ENCODE measurements at places on chromosomes 12 and 14.

DNA sequence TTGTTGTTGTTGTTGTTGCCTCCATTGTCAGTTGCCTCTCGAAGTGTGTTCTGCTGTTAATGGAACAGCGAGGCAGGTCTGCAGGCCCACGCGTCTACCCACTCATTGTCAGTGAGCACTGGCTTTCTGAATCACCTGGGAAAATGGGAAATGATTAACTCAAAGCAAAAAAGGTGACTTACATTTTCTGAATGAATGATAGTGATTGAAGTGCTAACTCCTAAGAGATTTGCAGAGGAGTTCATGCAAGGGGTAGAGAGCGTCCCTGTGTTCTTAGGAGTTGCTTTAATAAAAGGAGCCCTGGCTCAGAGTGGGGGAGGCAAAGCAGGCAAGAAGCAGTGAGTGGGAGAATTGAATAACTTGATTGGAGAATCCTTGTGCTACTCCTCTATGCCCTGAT, 177.6 kb downstream of the CAND1 start:
- no peak for DNase-seq

- DNase-seq = no peak
Observed at GRCh38 chr14:67857778-67858350, 38.3 kb downstream of the RAD51B start.

- no peak for DNase-seq
Observed at GRCh38 chr14:51719955-51720354, 68.2 kb downstream of the FRMD6 start.

DNA sequence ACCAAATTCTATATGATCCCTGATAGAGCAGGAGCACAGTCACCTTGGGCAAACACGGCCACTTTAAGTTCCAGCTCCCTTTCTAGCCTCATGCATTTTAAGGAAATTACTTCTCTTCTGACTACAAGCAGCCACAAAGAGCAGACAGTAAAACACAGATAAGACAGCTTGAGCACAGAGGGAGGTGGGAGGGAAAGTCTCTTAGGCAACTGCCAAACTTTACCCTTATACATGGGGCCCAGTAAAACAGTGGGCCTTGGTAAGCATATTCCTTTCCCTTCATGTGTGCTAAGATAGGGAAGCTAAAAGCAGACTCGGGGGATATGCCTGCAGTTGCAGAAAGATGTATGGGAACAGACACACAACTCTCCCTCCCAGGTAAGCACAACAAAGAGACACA, 235.9 kb downstream of the CPNE8 start:
- no peak for DNase-seq

DNA sequence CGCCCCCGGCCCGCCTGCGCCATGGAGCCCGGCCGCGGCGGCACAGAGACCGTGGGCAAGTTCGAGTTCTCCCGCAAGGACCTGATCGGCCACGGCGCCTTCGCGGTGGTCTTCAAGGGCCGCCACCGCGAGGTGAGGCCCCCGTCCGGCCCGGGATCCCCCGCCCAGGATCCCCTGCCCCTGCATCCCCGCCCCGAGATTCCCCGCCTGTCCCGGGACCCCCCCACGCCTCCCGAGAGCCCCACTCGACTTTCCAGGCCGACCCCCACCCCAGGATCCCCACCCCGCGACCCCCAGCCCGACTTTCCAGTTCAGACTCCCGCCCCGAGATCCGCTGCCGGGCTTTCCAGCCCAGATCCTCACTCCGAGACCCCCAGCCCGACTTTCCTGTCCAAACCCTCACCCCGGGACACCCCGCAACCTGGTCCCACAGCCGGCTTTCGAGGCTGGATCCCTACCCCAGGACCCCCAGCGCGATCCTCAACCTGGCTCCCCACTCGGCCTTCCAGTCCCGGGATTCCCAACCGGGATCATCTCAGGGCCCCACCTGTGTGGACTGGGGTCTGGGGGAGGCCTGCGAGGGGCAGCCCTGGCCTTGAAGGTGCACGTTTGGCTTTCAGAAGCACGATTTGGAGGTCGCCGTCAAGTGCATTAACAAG, 688 bp downstream of the ULK1 start:
- DNase-seq = no peak

DNA sequence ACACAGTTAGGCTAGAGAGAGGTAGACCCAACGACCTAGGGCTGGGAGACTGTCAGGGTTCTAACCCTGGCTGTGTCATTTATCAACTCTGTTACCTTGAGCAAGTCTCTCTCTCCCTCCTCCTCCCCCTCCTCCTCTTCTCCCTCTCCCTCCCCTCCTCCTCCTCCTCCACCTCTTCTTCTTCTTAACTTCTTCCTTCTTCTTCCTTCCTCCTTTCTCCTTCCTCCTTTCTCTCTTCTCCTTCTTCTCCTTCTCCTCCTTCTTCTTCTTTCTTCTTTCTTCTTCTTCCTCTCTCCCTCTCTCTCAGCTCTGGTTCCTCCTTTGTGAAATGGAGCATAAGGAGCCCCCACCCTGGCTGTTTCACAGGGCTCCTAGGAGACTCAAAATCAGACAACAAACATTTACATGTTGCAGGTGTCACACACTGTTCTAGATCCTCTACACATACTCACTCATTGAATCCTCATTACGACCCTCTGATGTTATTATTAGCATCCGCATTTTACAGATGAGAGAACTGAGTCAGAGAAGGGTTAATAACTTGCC, 2.2 kb upstream of the KCNH3 start:
- no peak for DNase-seq

All from CD4-positive, alpha-beta T cell treated with Interleukin-6 for 4 hours (primary cell).